Dermis microvascular lymphatic vessel endothelial cell (primary cell): ENCODE measurements at places on chromosomes 3 and 15.

DNA sequence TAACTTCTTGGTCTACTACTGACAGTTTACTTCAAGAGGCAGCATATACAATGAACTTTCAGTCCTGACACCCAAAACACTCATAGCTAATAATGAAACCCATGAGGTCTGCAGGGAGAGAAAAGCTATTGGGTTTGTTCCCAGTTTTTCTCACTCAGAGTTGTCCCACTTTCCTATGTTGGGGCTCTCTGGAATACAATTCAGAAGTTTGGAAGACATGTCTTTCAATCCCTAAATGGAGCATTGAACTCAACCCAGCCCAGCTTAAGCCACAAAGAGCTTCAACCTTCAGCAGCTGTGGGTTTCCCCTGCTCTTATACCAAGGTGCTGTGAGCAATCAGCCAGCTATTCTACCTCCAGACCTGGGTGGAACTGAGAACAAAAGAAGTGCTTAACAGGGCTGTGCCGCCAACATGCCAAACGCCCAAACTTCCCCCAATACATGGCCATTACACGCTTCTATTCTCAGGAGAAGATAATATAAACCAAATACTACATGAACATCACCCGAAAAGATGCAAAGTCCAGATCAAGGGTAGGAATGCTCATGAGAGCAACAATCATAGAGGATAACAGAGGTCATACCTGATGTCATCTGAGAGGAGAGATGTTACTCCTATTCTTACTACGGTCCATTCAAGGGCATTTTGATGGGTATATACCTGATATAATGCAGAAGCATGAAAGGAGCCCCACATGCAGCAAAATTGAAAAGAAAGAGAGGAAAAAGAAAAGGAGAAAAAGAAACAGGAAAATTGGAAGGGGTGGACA is 131.2 kb upstream of the TGFBR2 start:
- DNase-seq, result no peak

DNA sequence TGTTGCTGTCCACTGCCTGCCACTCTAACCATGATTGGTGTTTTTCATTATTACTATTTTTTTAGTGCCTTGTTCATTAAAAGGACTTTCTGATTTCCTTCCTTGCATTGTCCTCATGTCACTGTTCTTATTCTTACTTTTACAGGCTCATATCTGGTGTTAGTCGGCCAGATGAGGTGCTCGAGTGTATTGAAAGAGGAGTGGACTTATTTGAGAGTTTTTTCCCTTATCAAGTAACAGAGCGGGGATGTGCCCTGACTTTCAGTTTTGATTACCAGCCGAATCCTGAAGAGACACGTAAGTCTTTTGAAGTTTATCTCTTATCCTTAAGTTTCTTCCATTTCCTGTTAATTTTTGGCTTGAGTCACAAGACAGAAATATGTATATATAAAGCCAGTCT is 23.2 kb downstream of the QTRT2 start:
- DNase-seq, result peak; percentile 78

DNA sequence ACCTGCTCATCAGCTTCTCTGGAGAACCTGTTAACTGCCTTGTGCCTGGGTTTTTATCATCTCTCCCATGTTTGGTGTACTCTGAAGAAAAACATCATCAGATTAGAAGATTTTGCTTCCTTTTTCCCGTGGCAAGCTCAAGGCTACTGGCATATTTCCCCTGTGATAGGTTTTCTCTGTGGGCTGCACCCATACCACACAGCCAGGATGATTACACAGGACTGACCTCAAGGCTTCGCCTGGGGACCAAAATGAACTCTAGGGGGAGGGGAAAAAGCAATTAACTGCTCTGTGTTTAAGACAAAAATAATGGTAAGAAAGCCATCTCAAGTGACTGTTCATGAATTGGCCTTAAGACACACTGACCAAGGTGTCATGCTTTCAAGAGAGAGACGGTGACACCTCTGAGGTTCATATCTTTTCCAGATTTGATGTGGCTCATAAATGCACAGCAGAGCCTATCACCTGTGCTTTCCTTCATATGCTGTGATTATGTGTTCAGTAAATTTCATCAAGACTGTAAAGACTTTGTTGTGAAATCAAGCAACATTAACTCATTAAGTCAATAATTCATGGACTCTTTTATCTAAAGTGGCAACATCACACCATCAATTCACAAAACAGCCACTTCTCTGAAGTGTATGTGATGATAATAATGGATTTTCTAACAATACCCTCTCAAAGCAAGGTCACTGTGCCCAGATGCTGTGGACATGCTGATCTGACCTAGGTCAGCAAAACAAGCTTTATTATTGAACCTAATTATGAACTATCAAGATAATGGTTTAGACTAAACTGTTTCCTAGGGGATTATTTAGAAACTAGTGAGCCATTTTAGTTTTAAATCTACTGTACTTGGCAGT is 427.9 kb downstream of the WDR72 start:
- DNase-seq, result no peak

DNA sequence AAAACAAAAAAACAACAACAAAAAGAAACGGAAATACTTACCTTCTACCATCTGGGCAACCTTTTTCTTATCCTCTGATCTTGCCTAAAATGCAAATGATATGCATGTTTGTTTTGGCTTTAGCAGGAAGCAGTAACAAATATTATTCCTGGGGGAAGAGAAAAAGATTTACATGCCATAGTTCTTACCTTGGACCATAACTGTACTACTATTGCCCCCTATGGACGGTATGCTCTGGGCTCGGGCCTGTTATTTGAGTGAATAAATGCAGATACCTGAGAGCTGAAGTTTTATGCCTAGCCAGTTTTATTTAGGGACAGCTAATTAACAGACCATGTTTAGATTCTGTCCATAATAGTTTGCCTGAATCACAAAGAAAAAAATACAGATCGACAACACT is 12.6 kb upstream of the STARD5 start:
- peak; percentile 33 for DNase-seq

DNA sequence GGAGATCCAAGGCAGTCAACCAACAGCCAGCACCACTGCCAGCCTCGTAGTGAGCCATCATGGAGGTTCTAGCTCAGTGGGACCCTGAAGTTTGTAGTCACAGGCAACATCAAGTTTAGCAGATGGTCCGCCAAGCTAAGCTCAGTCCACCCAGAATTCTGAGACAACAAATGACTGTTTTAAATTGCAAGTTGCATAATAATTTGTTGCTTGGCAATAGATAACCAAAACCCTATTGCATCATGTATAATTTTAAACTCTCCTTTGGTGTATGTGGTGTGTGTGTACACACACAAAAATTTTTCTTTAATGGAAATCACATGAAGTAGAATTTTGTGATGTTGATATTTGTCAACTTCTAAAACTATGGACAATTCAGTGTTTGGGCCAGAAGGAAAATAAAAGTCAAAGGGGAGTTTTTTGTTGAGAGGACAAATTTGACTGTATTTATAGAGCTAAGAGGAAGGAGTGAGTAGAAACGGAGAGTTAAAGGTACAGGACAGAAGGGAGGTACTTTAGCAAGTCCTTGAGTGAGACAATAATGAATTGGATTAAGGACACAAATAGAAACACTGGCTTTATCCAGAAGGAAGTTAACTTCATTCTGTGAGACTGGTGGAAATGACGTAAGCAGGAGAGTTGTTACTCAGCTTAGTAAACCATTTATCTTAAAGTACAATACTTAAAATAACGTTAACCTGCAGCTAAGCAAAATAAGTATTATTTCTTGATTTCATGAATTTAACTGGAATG is 83.6 kb downstream of the NCEH1 start:
- peak; percentile 49 for DNase-seq

GRCh38 chr3:149688122-149688757 is 30.4 kb upstream of the WWTR1 start:
- DNase-seq, result no peak

DNA sequence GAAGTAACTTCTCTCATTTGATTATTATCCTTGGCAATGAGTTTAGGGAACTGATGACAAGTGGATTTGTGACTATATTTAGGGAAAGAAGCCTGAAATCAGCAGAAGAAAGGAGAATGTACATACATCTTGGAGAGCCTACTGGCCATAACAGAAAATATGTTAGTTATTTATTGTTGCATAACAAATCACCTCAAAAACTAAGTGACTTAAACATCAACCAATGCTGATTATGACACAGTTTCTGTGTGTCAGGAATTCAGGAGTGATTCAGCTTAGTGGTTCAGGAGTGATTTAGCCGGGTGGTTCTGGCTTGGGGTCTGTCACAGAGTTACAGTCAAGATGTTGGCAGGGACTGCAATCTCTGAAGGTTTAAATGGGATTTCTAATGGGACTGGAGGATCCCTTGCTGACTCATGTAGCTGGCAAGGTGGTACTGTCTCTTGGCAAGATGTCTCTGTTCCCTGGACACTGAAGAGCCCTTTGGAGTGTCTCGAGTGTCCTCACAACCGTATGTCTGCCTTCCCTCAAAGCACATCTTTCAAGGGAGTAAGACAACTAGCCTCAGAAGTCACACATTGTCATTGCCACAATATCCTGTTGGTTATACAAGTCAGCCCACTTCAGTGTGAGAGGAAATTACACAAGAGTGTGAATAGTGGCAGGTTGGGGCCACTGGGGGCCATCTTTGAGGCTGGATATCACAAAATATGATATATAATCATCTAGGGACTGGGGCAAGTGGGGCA is 248.9 kb downstream of the SV2B start:
- DNase-seq, result no peak

- DNase-seq, result no peak
These were observed 47.9 kb downstream of the OPA1 start for GRCh38 chr3:193640728-193641439.

- no peak for DNase-seq
These were observed 166.1 kb downstream of the PYDC2 start for GRCh38 chr3:191627064-191627463.

DNA sequence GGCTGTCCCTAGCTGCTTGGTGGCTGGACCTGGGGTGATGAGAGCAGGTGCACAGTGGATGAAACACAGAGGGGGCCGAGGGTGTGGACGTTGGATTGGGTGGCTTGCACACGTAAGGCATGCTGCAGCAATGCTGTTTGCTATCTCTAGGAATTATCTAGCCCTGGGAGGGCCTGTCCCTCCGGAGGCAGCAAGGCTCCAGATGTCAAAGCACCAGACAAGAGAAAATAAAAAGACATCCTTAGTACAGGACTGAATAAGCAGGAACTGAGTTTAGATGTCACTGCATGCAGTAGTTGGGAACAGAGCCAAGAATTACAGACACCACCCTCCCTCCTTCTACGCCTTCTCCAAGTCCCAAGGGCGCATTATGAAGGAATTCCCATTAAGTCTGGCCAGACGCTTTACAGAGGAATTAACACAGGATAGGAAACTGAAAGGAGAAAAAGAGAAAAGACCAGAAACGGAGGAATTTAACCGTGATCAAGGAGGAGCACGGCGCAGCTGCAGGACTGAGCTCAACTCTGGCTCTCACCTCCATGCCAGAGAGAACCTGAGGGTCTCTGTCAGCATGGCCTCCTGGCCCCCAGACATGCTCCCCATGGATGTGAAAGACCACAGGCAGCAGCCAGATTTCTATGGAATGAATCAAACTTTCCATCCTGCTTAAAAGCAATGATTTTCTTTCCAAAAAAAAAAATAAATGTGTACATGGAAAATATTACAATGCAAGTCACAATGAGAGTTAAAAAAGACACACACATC is 13.8 kb downstream of the ATP10A start:
- no peak for DNase-seq

GRCh38 chr3:160226026-160226907 is 1.0 kb downstream of the C3orf80 start:
- peak; percentile 30 for DNase-seq

DNA sequence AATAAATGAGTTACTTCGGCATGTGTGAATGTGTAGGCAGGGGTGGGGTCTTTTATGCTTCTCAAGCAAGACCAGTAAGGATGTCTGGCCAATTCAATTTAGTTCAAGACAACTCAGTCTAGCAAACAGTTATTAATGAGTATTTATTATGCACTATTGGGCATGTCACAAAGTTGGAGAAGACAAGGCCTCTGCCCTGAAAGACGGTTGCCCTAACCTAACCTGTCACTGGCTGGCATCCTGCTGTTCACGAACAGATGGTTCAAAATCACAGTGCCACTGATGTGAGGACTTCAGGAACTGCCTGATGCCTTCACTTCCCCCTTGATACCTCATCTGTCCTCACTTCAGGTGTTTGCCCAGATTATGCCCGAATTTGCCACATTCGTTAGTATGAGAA is 217.8 kb downstream of the SOX2 start:
- no peak for DNase-seq

- DNase-seq, result no peak
These were observed 47.0 kb downstream of the RPLP1 start for GRCh38 chr15:69499521-69500211.

DNA sequence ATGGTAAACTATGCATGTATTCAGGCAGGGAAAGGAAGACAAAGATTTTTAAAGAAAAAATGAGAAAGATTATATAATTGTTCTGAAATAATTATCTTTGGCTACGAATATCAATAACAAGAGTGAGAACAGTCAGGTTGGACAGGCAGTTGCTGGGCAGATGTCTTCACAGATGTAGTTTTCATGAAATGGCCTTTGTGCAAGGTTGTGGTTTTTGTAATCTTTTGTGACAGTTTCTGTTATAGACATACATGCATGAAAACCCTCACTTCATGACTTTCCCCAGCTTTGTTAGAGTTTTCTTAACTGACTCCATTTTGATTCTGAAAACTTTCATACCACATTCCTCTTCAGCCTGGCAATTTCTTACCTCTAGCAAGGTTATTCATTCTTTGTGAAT is 34.9 kb upstream of the SLC25A36 start:
- no peak for DNase-seq

DNA sequence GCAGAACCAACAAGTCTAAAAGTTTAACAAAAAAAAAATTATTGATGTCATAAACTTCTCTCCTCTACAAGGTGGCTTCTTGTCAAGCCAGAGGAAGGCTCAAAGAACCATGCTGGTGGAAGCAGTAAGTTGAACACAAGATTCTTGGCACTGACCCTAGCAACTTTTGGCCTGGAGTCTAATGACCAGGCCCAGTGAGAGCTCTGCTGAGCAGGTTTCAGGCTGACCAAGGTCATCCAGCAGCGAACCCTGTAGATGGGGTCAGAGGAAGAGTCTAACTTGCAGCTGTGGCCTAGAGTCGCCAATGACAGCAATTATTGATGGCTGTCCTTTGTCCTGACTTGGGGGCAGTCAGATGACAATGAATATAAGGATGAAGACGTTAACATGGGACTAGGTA is 43.1 kb upstream of the PDZRN3 start:
- no peak for DNase-seq

- no peak for DNase-seq
These were observed 12.7 kb upstream of the CLDN16 start for GRCh38 chr3:190375246-190375645.

- DNase-seq, result no peak
These were observed 23.8 kb downstream of the DAG1 start for GRCh38 chr3:49493901-49494300.

GRCh38 chr3:118801899-118802298 is 232.7 kb downstream of the IGSF11 start:
- no peak for DNase-seq

GRCh38 chr15:60932051-60932915 is 296.8 kb downstream of the RORA start:
- DNase-seq, result peak; percentile 3
